ENCODE measurements at places on chromosomes 3 and 15. TPM values are rescaled to one million over a fixed set of nuclear protein-coding genes. Genes with fewer than 3 reads are reported as not detected.

- DNase-seq, result no peak
Observed at GRCh38 chr3:175307642-175308041, 448.5 kb downstream of the NAALADL2 start.

DNA sequence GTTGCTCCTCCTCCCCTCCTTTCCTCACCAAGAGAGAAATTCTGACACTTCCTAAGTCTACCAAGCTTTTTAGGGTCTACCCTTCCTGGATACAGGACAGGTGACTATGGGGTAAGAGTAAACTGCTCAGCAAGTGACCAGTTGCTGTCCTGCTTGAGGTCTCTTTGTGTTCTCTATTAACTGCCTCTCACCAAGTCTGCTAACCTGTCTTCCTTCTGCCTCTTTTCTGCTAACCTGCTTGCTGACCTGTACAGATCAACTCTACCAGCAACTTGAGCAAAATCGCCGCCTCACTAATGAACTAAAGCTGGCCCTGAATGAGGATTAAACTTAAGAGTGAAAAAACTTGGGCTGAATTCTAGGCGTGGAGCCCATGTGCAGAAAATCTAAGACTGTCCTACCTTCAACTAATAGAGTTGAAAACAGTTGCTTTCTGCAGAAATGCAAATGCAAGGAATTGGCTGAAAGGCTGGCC lies 27.1 kb downstream of the TPM1 start:
- DNase-seq, result no peak

The GPR176 gene
- 5.9 TPM for total RNA-seq

- DNase-seq, result no peak
Observed at GRCh38 chr15:68798346-68799094, 22.2 kb downstream of the ANP32A start.

- DNase-seq, result peak; percentile 38
Observed at GRCh38 chr3:87006844-87007439, 16.0 kb upstream of the VGLL3 start.

GRCh38 chr15:64232400-64232799 lies 69.6 kb upstream of the PPIB start:
- DNase-seq, result no peak

- DNase-seq, result no peak
Observed at GRCh38 chr15:58544756-58545155, 113.0 kb downstream of the LIPC start.

The PLA1A gene
- total RNA-seq, result 7.3 TPM

The PYGO1 gene
- total RNA-seq, result 7.9 TPM

- DNase-seq, result no peak
Observed at GRCh38 chr15:76363251-76363650, 26.7 kb downstream of the ISL2 start.

The LIPH gene
- 26.1 TPM for total RNA-seq

DNA sequence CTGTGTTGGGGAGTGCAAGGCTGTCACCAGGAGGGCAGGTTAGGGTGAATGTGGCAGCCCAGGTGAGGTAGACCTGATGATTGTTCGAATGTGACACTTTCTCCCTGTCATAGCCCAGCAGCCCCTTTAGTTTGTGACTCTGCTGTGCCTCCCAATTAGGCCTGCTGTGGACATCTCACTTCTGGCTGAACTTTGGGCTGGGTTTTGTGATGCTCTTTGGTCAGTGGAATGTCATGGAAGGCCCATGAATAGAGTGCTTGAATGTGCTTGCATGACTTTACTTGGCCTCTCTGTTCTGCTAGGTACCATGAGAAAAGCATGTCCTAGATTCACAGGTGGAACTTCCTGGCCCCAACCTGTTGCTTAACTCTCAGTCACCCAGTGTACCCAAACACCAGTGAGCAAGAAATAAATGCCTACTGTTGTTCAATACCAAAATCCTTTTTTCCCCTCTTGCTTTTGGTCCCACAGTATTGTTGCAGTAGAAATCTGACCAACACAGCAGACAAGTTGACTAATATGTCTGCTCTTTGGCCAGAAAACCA lies 249.7 kb downstream of the PTPRG start:
- DNase-seq, result no peak

DNA sequence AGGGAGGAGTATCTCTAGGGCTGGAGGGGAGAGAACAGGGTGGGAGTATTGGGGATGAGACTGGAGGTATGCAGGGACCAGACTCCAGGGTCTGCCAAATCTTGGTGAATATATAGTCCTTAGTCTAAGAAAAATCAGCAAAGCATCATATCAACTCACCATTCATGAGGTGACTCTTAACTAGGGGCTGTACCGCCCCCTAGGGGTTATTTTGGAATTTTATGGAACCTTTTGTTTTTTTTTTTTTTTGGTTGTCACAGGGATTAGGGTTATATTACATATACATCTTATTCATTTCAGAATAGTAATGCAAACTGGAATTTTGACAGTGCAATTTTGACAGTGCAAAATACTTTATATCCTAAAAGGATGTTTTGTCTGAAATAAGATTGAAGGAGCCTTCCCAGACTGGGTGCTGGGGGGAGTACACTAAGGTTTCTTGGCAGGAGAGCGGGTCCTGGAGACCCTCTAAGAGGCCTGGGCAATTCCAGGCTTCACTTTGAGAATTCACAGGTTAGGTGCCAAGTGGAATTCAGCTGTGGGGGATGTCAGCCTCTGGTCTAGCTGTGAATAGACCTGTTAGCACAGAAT lies 7.5 kb downstream of the CMTM7 start:
- DNase-seq, result peak; percentile 72

DNA sequence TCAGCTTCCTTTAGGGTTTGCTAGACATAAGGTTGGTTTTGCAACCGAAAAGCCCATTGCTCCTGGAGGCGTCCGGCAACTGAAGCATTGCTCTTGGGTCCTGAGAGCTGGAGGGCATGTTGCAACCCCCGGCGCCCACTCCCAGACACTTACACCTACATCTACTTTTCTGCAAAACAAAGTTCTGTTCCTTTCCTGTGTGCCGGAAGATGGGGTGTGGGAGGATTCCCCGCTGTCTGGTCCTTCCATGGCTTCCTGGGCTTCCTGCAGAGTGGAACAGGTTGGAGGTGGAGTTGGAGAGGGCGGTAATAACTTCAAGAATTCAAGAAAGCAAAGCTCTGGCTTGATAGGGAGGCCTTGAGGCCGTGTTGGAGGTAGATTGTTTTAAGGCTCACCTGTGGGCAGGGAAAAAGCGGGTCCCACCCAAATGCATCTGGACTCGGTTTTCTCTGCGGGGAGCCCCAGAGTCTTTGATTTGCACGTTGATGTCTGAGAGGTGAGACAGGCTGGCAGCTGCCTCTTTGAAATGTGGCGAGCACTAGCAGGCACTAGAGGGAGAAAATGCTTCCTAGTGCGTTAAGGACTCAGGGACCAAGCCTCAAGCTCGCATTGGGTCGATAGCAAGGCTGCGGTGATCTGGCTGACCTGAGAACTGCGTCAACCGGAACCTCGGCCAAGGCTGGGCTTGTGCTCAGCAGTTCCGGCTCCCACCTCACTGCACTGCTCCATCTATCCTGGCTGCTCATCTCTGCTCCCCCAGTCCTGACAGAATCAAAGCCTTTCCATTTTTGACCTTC lies 39.5 kb downstream of the NR2F2 start:
- DNase-seq, result no peak

The CYP8B1 gene
- total RNA-seq, result not detected

The ADGRG7 gene
- not detected for total RNA-seq

GRCh38 chr3:197183582-197183981 lies 114.8 kb downstream of the DLG1 start:
- no peak for DNase-seq

DNA sequence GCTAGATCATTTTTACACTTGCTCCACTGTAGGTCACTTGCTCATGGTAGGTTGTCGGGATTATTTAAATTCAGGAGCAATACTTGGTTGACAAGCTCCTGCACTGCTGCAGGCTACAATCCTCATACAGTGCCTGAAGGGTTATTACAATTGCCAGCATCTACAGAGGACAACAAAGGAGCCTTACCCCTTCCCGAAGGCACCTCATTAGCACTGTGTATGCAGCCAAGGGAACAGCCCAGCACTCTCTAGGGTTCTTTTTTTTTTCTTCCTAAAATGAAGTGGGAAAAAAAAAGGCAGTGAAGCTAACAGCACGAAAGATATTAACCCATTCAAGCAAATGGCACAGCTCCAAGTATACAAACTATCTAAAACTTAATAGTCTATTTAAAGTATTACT lies 142.7 kb downstream of the ULK4 start:
- peak; percentile 80 for DNase-seq

The CEP19 gene
- total RNA-seq, result 3.1 TPM

The SUSD5 gene
- total RNA-seq, result 2.9 TPM

- DNase-seq, result no peak
Observed at GRCh38 chr15:29945943-29946596, 123.8 kb upstream of the TJP1 start.

The PATL2 gene
- 2.4 TPM for total RNA-seq

The TEX264 gene
- 51.2 TPM for total RNA-seq

GRCh38 chr3:108404368-108404767 lies 106.0 kb downstream of the MYH15 start:
- peak; percentile 28 for DNase-seq

- no peak for DNase-seq
Observed at GRCh38 chr3:30393079-30393478, 213.3 kb upstream of the TGFBR2 start.

DNA sequence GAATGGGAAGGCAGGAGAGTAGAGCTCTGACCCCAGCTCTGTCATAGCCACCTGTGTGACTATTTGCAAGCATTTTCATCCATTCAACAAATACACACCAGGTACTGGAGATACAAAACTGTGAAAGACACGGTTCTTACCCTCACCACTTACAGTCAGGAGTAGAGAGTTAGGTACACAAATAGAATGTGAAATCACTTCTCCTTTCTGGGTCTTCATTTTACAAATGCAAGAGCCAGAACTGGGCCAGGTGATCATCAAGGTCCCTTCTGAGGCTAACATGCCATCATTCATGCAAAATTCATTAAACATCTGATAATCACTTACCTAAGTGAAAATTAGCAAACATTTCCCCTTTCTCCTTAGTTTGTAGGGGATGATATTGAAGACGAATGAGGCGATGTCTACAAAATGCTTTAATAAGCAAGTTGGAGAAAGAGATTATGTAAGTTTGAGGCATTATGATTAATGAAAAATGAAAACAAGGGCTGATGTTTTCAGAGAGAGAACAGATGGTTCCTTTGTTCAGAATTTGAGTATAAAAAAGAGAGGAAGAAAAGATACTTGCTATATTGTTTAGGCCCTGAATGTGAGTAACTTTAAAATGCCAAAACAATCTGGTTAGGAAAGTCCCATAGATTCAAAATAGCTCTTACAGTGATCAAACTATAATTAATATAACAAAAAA lies 88.6 kb downstream of the LPP start:
- no peak for DNase-seq

The LINGO1 gene
- 5.1 TPM for total RNA-seq

- peak; percentile 13 for DNase-seq
Observed at GRCh38 chr3:62874711-62875557, at the start of gene CADPS. Gene CADPS, minus strand, starts transcription at chr3:62875416. Its CDS starts 387 bp downstream, at chr3:62875029.

The GABRG3 gene
- total RNA-seq, result 16.9 TPM

DNA sequence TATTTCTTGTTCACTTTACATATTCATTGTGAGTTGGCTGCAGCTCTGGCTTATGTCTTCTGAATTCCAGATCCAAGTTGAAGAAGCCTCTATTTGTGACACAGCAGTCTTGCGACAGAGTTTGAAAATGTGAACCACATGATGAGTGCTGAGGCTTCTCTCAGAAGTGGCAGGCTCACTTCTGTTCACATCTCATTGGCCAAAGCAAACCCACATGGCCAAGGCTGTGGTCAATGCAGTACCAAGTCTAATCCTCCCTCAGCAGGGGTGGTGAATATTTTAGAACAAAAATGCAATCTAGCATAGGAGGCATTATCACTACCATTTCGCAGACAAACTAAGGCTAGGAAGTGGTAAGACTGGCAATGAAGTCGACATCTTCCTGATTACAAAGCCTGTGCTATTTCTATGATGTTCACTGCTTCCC lies 45.2 kb downstream of the CDCP1 start:
- DNase-seq, result no peak

DNA sequence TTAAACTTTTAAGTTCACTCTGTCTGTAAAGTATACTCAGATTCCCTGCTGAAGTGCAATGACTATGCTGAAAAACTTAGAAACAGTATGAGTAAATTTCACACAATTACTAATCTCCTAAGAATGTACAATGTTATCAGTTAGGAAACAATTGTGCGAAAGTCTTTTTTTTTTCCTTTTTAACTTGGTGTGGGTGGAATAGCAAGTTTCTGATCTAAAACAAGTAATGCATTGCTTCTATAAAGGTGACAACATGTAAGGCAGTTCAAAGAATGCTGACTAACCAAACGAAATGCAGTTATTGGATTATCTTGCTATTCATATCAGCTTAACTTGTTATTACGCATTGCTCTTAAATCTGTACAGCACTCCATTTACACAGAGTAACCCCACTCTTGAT lies 19.3 kb upstream of the SLC12A8 start:
- DNase-seq, result no peak

- peak; percentile 60 for DNase-seq
Observed at GRCh38 chr3:38649500-38650247, at the start of gene SCN5A. Gene SCN5A, minus strand, starts transcription at chr3:38649687. Its CDS starts 16,380 bp downstream, at chr3:38633307.

The TRIM42 gene
- total RNA-seq, result not detected

- DNase-seq, result no peak
Observed at GRCh38 chr15:63973212-63974009, 72.9 kb downstream of the DAPK2 start.

The TMEM40 gene
- 2.0 TPM for total RNA-seq

The IGDCC3 gene
- 0.09 TPM for total RNA-seq

GRCh38 chr15:71335591-71335990 lies 220.3 kb downstream of the THSD4 start:
- DNase-seq, result no peak

- DNase-seq, result no peak
Observed at GRCh38 chr3:194598771-194599557, 34.3 kb downstream of the TMEM44 start.

GRCh38 chr3:184565421-184566211 lies 4.0 kb downstream of the EPHB3 start:
- DNase-seq, result peak; percentile 89

The MKRN3 gene
- total RNA-seq, result not detected

The CNTN6 gene
- 22.7 TPM for total RNA-seq

GRCh38 chr3:132822837-132823236 lies 100.6 kb upstream of the NPHP3 start:
- no peak for DNase-seq

- DNase-seq, result no peak
Observed at GRCh38 chr15:28933710-28934445, 48.1 kb downstream of the APBA2 start.

The RPP25 gene
- total RNA-seq, result 15.2 TPM

GRCh38 chr3:11290743-11291680 lies 18.8 kb downstream of the ATG7 start:
- DNase-seq, result peak; percentile 16

DNA sequence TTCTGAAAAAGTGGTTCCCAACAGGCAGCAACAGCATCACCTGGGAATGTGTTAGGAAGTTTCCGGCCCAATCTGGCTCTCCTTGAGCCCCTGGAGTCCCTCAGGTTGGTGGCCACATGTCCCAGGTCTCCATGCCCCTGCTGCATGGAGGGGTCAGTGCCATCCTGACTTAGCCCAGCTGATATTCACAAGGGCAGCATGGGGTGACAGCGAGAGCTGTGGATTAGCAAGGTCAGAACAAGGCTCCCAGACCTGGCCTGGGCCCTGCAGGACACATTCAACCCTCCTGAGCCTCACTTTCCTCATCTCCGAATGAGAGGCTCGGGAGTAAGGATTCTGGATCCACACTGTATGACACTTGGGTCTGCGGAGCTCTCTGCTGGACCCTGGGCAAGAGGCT lies 243.8 kb upstream of the TLE3 start:
- DNase-seq, result no peak
